Activated T-helper 17 cell treated with anti-CD3 and anti-CD28 coated beads, Interleukin-2, amount 50 U/mL, for 72 hours (primary cell): ENCODE measurements at places on chromosomes 7 and 10. TPM values are rescaled to one million over a fixed set of nuclear protein-coding genes. Genes with fewer than 3 reads are reported as not detected.
A peak's percentile ranks its signal among the peaks of the same experiment; 100 is the strongest.

SEMA3E gene
- total RNA-seq, result not detected

GIMAP2 gene
- total RNA-seq, result 29.1 TPM

DNA sequence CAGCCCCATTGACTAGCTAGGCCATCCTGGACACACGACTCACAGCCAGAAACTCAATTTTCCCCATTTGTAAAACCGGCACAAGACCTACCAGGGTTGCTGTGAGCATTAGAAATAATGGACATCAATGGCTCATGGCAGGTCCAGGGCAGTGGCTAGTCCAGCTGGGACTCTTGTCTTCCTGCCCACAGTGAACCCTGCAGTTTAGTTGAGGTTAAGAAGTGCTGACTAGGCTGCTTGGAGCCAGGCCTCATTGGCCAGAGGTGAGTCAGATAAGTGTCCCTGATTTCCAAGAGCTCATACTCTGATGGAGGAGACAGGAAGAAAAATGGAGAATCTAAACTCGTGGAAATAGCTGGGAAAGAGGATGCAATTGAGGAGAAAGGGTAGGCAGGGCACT, 123.4 kb upstream of the ZNF92 start:
- H3K27ac ChIP-seq, result no peak overlapping the region
- no peak overlapping the region for H3K4me3 ChIP-seq
- ATAC-seq, result no peak
- no peaks in the 10 kb centered on the region for H3K27me3 ChIP-seq

DNA sequence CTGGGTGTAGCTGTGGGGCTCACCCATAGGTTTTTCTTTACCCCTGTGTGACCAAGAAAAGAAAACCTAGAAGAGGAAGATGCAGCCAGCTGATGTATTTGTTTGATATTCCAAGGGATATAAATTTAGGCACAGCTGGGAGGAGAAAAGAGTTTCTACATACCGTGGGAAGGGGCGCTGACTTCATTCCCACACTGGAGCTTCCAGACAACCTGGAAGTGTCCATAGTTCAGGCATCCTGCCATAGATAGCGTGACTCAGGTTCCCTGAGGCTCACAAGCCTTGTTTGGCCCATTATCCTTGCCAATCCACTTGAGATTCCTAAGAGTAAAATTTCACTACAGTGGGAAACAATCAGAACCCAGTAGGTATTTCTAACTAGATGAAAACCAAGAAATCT, 371.7 kb upstream of the NRP1 start:
- no peaks in the 10 kb centered on the region for H3K36me3 ChIP-seq
- no peaks in the 10 kb centered on the region for H3K4me1 ChIP-seq
- peaks cover 18% of the 10 kb centered on the region for H3K27me3 ChIP-seq
- H3K27ac ChIP-seq, result no peak overlapping the region
- no peak for ATAC-seq

SPDYE2B gene
- not detected for total RNA-seq

GRCh38 chr7:70063371-70063770, 465.1 kb downstream of the AUTS2 start:
- no peaks in the 10 kb centered on the region for H3K4me1 ChIP-seq
- H3K36me3 ChIP-seq, result no peaks in the 10 kb centered on the region
- H3K27ac ChIP-seq, result no peak overlapping the region
- H3K4me3 ChIP-seq, result no peak overlapping the region
- H3K27me3 ChIP-seq, result no peaks in the 10 kb centered on the region

- ATAC-seq, result no peak
- H3K27me3 ChIP-seq, result peaks cover 15% of the 10 kb centered on the region
- no peaks in the 10 kb centered on the region for H3K4me1 ChIP-seq
- no peak overlapping the region for H3K27ac ChIP-seq
- H3K4me3 ChIP-seq, result no peak overlapping the region
Observed at GRCh38 chr7:3558400-3558799, 257.3 kb downstream of the SDK1 start.

GRCh38 chr10:119541459-119542356, 811 bp downstream of the RGS10 start:
- peaks cover 36% of the 10 kb centered on the region for H3K36me3 ChIP-seq
- H3K4me3 ChIP-seq, result peak overlapping the region; percentile 92
- peak; percentile 24 for ATAC-seq
- H3K27ac ChIP-seq, result peak overlapping the region; percentile 89
- H3K4me1 ChIP-seq, result peaks cover 51% of the 10 kb centered on the region
